ENCODE measurements at places on chromosomes 6 and 20.
A peak's percentile ranks its signal among the peaks of the same experiment; 100 is the strongest.

DNA sequence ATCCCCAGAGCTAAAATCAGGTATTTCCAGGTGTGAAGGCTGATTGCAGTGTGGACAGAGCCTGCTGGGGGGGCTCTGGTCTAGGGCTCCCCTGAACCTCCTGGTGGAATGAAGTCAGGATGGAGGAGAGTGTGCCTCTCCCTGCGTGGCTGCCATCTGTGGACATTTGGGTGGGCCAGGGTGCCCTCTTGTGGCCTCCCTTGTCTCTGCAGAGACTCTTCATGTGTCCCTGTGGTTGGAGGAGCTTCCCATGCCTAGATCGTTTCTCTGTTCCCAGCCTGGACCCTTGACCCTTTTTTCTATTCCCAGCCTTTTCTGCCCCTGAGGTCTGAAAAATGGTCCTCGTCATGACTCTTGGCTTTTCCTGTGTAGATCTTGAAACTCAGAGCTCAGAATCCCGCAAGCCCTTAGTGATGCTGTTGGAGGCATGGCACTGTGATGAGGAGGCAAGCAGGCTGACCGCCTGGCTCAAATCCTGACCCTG lies 9.9 kb upstream of the PSMF1 start:
- peak; percentile 50 for DNase-seq

DNA sequence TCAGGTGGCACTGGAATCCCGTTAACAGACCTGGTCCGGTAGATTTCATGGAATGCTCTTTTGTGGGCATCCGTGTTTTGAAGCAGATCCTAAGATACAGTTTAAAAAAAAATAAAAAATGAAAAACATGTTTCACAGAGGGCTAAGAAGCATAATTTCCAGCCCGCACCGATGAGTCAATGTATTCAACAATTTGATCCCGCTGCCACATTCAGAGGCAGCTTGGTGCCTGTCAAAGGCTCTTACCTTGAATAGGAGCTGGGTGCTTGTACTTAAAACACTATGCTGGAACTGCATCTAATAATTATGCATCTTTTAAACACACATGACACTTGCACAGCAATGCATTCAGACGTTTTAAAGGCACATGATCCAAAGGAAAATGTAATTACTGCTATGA lies 164.8 kb downstream of the SYNE1 start:
- no peak for DNase-seq

GRCh38 chr20:9294041-9294440 lies 220.3 kb upstream of the LAMP5 start:
- DNase-seq = peak; percentile 77

DNA sequence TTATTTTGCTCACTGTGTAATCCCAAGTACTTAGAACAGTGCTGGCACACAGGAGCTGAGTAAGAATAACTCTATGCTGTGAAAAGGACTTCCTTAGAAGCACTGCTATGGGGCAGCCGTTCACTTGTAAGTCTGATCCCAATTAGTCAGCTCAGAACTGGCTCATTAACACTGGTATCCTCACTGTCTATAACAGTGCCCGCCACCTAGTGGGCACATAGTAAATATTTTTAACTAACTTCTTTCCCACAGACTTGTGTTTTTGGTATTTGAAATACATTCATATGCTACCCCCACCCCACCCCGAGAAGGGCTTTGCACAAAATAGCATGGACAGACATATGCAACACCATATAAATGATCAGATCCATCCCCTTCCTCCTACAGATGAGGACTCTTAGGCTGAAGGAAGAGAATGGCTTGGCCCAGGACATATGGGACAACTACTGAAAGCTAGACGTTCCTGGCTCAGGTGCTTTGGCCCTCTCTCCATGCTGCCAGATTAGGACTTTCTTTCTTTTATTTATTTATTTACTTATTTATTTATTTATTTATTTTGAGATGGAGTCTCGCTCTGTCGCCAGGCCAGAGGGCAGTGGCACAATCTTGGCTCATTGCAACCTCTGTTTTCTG lies 47.1 kb downstream of the DST start:
- peak; percentile 81 for DNase-seq

- peak; percentile 27 for DNase-seq
Observed at GRCh38 chr20:46621492-46621891, 29.8 kb downstream of the SLC13A3 start.

DNA sequence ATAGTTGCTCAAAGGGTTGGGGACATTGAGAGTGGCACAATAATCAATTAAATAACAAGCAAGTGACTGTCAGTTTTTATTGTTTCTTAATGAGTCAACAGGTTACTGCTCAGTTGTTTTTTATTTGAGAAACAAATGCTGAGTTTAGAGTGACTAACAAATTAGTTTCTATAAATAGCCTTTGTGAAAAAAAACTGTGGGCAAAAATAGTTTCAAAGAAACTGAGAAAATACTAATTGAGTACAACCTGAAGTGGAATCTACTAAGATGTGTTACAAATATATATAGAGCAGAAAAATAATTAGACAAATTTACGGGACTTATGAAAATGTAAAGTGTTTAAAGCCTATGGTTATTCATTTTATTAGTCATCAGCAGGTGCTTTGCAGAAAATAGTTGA lies 22.3 kb downstream of the BEND6 start:
- no peak for DNase-seq

DNA sequence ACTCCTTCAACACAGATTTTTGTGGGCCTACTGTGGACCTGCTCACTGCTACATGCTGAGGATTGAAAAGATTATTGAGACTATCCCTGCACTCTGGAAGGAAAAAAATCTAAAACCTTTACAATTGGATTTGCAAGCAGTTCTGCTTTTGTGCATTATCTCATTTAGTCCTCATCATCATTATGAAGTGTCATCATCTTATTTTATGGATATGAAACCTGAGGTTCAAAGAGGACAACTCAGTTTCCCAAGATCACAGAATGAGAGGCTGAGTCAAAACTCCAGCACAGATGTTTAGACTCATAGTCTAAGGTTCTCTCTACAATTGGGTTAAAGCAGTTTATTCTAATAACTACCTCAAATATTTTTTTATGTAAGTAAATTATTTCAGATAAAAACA lies 160.2 kb upstream of the MARCKS start:
- peak; percentile 23 for DNase-seq

Data from epithelial cell of esophagus (primary cell).